ENCODE measurements at places on chromosomes 3 and 15.

GRCh38 chr15:50248994-50249582 is 16.4 kb downstream of the HDC start:
- no peak for DNase-seq

DNA sequence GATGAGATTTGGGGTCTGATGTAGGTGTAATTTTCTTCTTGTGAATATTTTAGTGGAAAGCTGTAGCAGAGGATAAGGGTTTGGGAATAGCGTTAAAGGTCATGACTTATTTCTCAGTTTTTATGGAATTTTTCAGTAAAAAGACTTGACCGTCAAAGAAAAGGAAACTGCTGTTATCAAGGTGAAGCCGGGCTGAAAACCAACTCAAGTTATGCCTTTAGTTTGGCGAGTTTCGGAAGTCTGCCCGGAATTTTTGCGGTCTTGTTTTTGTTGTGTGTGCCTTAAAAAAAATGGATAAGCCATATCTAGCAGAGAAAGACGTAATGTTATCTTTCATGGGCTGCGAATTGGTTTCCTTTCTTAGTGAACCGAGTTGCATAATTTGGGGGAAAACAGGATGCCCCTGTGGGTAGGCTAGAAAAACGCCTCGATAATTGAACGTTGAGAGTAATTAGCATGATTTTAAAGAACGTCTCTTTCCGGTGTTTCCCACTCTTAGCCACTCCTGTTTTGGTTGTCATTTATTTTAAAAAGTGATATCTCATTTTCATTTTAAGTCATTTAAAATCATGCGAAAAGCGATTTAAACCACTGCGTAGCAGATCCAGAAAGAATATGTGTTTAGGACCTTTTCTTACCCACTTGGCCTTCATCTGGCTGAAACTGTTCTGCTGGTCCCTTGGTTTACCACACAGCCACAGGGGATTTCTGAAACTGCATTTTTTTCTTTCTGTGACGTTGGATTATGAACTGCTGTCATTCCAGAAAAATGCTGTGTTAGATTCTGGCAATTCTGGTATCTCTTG is 1.1 kb downstream of the NFKBIZ start:
- no peak for DNase-seq

DNA sequence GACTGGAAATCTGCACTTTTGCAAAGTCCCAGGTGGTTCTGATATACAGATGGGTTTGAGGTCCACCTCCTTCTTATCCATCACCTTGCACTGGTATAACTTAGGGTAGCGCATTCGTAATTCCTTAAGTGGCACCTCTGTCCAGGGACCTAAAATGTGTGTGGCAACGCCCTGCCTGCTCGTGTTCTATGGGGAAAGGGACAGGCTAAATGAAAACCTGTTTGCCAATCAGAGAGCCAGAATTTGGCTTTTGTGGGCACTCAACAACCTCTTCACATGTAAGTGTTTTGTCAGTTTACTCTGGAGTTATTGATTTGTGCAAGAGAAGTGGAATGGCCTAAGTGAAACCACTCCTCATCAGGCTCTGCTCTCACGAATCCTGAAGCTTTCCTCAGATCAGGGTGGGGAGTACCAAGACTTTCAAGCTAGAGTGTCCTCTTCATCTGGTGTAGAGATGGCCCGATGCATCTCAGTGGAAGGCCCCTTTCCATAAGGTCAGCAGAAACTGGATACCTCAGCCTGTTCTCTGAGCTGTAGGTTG is 138.3 kb downstream of the ALDH1A2 start:
- DNase-seq: no peak

DNA sequence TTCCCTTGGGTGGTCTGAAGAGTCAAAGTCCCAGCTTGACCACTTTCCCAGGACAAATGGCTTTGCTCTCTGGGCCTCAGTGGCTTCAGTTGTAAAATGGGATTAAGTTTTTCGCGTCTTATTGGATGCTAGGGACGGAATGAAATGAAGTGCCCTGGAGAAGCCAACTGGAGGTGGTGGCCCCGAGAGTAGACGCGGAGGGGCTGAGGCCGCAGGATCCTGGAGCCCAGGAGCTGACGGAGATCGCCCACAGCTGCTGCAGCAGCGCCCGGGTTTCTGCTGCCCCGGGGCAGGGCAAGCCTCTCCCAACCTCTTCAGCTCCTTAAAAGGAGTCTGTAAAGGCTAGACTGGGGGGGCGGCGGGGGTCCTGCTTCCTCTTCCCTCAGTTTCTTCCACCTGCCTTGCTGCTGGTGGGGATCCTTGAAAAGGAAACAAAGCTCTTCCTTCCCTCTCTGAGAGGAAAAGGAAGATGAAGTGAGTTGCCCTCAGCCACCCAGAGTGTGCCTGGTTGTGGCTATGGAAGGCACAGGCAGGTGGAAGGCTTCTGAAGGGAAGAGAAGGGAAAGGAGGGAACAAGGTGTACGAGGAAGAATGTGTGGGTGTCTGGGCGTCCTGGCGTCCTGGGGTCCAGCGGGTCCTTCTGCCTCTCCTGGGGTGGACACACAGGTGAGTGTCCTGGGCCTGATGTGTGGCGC is 967 bp upstream of the BNC1 start:
- no peak for DNase-seq

- no peak for DNase-seq
Observed at GRCh38 chr15:74134387-74135027, 4.1 kb downstream of the ISLR2 start.

Data from activated CD4-positive, alpha-beta T cell treated with anti-CD3 and anti-CD28 coated beads, Interleukin-2, amount 50 U/mL, for 4 hours (primary cell).